ENCODE measurements at places on chromosomes 7 and 10. TPM values are rescaled to one million over a fixed set of nuclear protein-coding genes. Genes with fewer than 3 reads are reported as not detected.

DGKB gene
- total RNA-seq: not detected

POP7 gene
- total RNA-seq: 29.6 TPM

ATG9B gene
- total RNA-seq: 11.6 TPM

ITIH5 gene
- not detected for total RNA-seq

PLAU gene
- 0.61 TPM for total RNA-seq

AGMO gene
- total RNA-seq: not detected

GRID1 gene
- not detected for total RNA-seq

NAPEPLD gene
- 10.9 TPM for total RNA-seq

ACTL6B gene
- not detected for total RNA-seq

ENTPD1 gene
- total RNA-seq: 10.9 TPM

ATOH7 gene
- not detected for total RNA-seq

NFE2L3 gene
- 10.3 TPM for total RNA-seq

OR13A1 gene
- not detected for total RNA-seq

AKR1C4 gene
- total RNA-seq: not detected

FEZF1 gene
- not detected for total RNA-seq

SFXN2 gene
- 21.1 TPM for total RNA-seq

NOS3 gene
- 15.8 TPM for total RNA-seq

CH25H gene
- total RNA-seq: not detected

GLI3 gene
- total RNA-seq: 1.3 TPM

SLC29A4 gene
- total RNA-seq: 3.1 TPM

GRM3 gene
- not detected for total RNA-seq

PDK4 gene
- 0.39 TPM for total RNA-seq

CTTNBP2 gene
- total RNA-seq: not detected

PTPRZ1 gene
- total RNA-seq: not detected

ZNF786 gene
- 10.3 TPM for total RNA-seq

IQUB gene
- not detected for total RNA-seq

ASB10 gene
- not detected for total RNA-seq

BTBD16 gene
- not detected for total RNA-seq

MALRD1 gene
- not detected for total RNA-seq

CPXM2 gene
- total RNA-seq: not detected

TMEM184A gene
- total RNA-seq: not detected

STK32C gene
- total RNA-seq: 12.5 TPM

CREB5 gene
- total RNA-seq: not detected

PTPN20 gene
- total RNA-seq: 2.4 TPM

NPFFR1 gene
- total RNA-seq: 0.03 TPM

SCART1 gene
- 6.3 TPM for total RNA-seq

MMP21 gene
- total RNA-seq: 0.25 TPM

Measured in activated naive CD8-positive, alpha-beta T cell treated with anti-CD3 and anti-CD28 coated beads, Interleukin-2, amount 10 ng/mL, durations not matched to agents 7 days and 5 days (primary cell).